ENCODE measurements at places on chromosomes 2 and 18. TPM values are rescaled to one million over a fixed set of nuclear protein-coding genes. Genes with fewer than 3 reads are reported as not detected.

Gene RAB12
- 32.9 TPM for total RNA-seq

Gene MARCHF7
- total RNA-seq: 88.3 TPM

Gene CD28
- not detected for total RNA-seq

Gene AQP12A
- not detected for total RNA-seq

Gene EVA1A
- 28.4 TPM for total RNA-seq

Gene GCG
- not detected for total RNA-seq

Gene IL36B
- not detected for total RNA-seq

Gene IHH
- total RNA-seq: not detected

Gene RIOK3
- 26.1 TPM for total RNA-seq

Gene GBX2
- total RNA-seq: not detected

Gene MBD5
- total RNA-seq: 7.0 TPM

Gene SLC40A1
- total RNA-seq: 1.7 TPM

Gene STRN
- total RNA-seq: 5.1 TPM

Gene RTN4
- 506 TPM for total RNA-seq

Gene VWC2L
- not detected for total RNA-seq

Gene MALL
- 6.7 TPM for total RNA-seq

Gene ENOSF1
- 16.1 TPM for total RNA-seq

Gene MSTN
- under 0.01 TPM for total RNA-seq

Gene CDKL4
- total RNA-seq: not detected

Gene ANKRD44
- total RNA-seq: 1.5 TPM

Gene TRIM54
- not detected for total RNA-seq

Gene OR6B2
- not detected for total RNA-seq

Gene SERPINB12
- not detected for total RNA-seq

Gene POTEJ
- not detected for total RNA-seq

Gene FAM98A
- 45.6 TPM for total RNA-seq

Gene RPRD1A
- total RNA-seq: 28.1 TPM

Gene HOXD4
- total RNA-seq: not detected

Gene CFAP65
- not detected for total RNA-seq

Gene NEMP2
- total RNA-seq: 5.9 TPM

Gene CXCR1
- not detected for total RNA-seq

Gene C2orf66
- not detected for total RNA-seq

Gene NOL4
- not detected for total RNA-seq

Gene PXDN
- total RNA-seq: 153 TPM

Gene VAMP8
- 2.5 TPM for total RNA-seq

Gene NAGK
- total RNA-seq: 105 TPM

Gene NOSTRIN
- total RNA-seq: not detected

Gene CD8B2
- not detected for total RNA-seq

Gene ALKAL2
- total RNA-seq: not detected

Gene CIDEA
- 0.84 TPM for total RNA-seq

Gene RAPGEF4
- total RNA-seq: 1.8 TPM

Gene PROC
- total RNA-seq: not detected

Gene AP1S3
- total RNA-seq: 2.2 TPM

Gene ABCG5
- not detected for total RNA-seq

Gene LIPG
- total RNA-seq: 13.7 TPM

Gene ASIC4
- not detected for total RNA-seq

Gene RAB10
- total RNA-seq: 74.2 TPM

Gene NHEJ1
- total RNA-seq: 18.6 TPM

Gene EFHD1
- 0.45 TPM for total RNA-seq

Gene NIFK
- 21.9 TPM for total RNA-seq

Gene MYL12B
- total RNA-seq: 326 TPM

Gene SKOR2
- not detected for total RNA-seq

Gene SYT4
- total RNA-seq: not detected

Gene DUSP2
- 1.2 TPM for total RNA-seq

Gene CFAP221
- not detected for total RNA-seq

Gene AFF3
- total RNA-seq: 11.3 TPM

Gene HOXD10
- not detected for total RNA-seq

Gene MEP1B
- total RNA-seq: not detected

Gene ZNF516
- total RNA-seq: 19.3 TPM
